ENCODE measurements at places on chromosomes 7 and 10.

DNA sequence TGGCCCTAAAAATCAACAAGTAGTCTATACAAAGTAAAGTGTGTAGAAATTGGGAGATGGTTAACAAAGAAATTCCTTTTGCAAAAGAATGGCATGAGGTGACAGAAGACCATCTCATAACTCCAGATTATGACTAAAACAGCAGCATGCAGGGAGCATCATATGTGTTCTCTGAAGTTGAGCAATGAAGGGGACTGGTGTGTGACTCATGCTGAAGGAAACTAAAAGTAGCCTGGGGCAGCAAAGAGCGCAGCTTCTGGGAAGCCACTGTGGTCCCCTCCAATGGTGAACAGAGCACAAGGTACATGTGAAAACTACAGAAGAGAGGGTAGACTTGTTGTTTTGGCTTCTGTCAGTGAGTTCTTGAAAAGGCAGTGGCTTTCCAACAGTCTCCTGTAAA, 133.4 kb downstream of the MACC1 start:
- DNase-seq: no peak
- H3K27me3 ChIP-seq: no peaks in the 10 kb centered on the region
- H3K27ac ChIP-seq: no peak overlapping the region

- no peak for DNase-seq
- peaks cover 47% of the 10 kb centered on the region for H3K36me3 ChIP-seq
- no peak overlapping the region for H3K27ac ChIP-seq
- no peak overlapping the region for H3K4me3 ChIP-seq
Measured at GRCh38 chr7:101496017-101496416, 133.1 kb downstream of the MYL10 start.

DNA sequence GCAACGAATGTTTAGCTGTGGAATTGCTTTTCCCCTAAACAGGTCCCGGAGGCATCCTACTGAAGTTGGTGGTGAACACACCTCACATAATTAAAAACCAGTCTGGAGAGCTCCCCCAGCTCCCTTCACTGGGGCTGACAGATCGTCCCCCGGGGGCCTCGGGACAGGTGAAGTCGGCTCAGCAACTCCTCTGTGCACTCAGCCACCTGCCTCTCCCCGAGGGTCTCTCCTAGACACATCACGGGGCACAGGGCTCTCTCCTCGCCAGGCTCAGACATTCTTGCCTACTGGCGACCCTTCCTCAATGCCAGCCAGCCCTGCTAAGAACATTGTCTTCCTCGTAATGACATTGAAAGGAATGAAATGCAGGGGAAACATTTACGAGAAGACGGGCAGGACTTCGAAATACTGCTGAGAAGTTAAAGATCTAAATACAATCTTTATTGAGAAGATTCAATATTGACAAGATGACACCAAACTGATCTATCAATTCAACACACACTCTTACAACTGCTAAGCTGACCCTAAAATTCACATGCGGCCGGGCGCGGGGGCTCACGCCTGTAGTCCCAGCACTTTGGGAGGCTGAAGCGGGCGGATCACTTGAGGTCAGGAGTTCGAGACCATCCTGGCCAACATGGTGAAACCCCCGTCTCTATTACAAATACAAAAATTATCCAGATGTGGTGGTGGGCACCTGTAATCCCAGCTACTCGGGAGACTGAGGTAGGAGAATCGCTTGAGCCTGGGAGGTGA, 88.1 kb upstream of the DNAAF5 start:
- H3K36me3 ChIP-seq: peaks cover 21% of the 10 kb centered on the region
- no peak overlapping the region for H3K4me3 ChIP-seq
- no peak for DNase-seq
- H3K4me1 ChIP-seq: no peaks in the 10 kb centered on the region

DNA sequence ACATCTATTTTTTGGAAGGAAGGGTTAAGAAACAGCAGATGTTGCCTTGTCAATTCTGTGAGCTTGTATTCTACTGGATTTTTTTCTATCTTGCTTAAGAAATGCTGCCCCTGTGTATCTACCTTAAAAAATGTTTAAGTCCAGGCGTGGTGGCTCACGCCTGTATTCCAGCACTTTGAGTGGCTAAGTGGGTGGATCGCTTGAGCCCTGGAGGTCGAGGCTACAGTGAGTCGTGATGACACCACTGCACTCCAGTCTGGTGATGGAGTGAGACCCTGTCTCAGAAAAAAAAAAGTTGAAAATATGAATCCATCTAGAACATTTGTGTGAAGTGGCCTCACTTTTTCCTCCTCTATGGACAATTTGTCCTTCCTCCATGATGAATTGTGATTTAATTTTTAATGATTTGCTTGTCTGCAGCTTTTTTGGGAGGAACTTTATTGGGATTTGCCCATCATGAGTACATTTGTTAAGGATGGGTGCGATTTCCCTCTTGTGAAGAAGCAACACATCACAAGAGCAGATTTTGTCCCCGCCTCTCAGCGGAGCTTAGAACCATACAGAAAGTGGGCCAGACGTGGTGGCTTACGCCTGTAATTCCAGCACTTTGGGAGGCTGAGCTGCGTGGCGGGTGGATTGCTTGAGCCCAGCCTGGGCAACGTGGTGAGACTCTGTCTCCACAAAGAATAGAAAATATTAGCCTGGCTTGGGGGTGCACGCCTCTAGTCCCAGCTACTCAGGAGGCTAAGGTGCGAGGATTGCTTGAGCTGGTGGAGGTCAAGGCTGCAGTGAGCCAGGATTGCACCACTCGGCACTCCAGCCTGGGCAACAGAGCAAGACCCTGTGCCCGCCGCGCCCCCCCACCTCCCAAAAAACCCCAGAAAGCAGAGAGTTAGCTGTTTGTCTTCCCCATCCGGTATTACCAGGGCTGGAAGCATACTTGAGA, 57.7 kb downstream of the DNAJB6 start:
- peaks cover 53% of the 10 kb centered on the region for H3K36me3 ChIP-seq
- no peak for DNase-seq
- no peaks in the 10 kb centered on the region for H3K27me3 ChIP-seq
- peaks cover 19% of the 10 kb centered on the region for H3K4me1 ChIP-seq
- H3K27ac ChIP-seq: peak overlapping the region; percentile 54

DNA sequence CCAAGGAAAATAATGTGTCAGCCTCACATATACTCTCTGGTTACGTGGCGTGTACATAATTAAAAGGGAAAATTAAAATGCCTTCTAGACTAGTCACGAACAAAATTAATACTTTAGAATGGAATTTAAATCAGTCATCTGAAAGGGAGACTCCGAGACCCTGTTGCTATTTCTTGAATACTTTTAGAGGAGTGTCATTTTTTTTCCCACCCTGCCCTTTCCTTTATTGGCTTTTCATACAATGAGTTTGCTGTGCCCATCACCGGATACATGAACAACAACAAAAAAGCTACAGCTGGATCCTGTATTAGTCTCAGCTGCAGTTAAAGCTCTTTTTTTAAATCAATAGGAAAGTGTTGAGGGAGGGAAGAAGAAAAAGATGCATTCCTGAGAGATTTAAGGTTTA, 20.1 kb downstream of the CYTH3 start:
- no peak for DNase-seq
- H3K36me3 ChIP-seq: no peaks in the 10 kb centered on the region
- H3K27ac ChIP-seq: no peak overlapping the region
- peaks cover 59% of the 10 kb centered on the region for H3K4me1 ChIP-seq
- H3K4me3 ChIP-seq: no peak overlapping the region
- no peaks in the 10 kb centered on the region for H3K27me3 ChIP-seq

DNA sequence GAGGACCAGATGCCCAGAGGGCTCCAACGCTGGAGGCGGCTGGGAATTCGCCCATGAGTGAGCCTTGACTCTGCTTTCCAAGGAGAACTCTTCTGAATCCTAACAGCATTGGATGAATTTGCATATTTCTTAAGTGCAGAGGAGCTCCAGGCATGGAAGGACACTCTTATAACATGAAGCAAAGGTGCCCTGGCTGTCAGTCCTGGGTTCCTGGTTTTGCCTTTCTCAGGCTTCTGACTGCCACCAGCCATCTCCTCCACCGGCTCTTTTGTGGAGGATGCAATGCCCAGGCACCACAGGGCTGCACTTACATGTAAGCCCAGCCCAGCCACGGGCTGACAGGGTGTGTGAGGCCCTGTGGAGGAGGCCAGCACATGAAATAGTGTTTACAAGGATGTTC, 8.2 kb downstream of the CLRN3 start:
- no peak overlapping the region for H3K27ac ChIP-seq
- H3K36me3 ChIP-seq: no peaks in the 10 kb centered on the region
- no peak for DNase-seq
- H3K27me3 ChIP-seq: peaks cover 26% of the 10 kb centered on the region
- H3K4me1 ChIP-seq: peaks cover 5% of the 10 kb centered on the region

DNA sequence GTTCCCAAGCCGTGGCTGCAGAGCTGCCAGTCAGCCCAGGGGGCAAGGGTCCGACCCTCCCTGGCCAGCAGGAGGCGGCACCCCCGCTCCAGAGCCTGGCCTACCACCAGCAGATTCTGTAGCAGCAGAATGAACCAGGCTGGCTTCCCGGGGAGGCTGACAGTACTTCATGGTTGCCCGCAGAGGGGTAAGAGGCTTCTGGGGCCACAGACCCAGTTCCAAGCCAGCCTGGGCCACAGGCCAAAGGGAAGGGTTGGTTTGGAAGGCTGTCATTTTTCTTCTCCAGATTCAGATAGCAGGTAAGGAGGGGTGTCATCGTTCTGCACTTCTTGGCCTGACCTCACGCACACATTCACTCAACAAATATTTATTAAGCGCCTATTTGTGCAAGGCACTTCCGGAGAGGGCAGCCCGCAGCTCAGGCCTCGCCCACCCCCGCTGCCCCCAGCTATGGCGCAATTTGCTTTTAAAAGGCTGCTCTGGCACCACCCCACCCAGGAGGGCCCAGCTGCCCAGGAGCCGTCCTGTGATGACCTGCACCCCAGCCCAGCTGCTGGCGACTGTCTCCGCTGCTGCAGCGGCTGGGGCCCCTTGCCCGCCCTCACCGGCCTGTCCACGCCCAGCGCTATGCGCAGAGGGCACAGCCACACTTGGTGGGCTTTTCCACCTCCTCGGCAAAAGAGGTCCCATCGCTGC, 168.5 kb downstream of the LCOR start:
- peaks cover 8% of the 10 kb centered on the region for H3K4me1 ChIP-seq
- no peak for DNase-seq
- H3K27me3 ChIP-seq: no peaks in the 10 kb centered on the region
- H3K4me3 ChIP-seq: no peak overlapping the region
- H3K36me3 ChIP-seq: no peaks in the 10 kb centered on the region
- no peak overlapping the region for H3K27ac ChIP-seq

GRCh38 chr7:136470179-136470578, 398.3 kb upstream of the CHRM2 start:
- peaks cover 12% of the 10 kb centered on the region for H3K36me3 ChIP-seq
- H3K4me3 ChIP-seq: no peak overlapping the region
- no peak for DNase-seq
- no peaks in the 10 kb centered on the region for H3K27me3 ChIP-seq
- no peak overlapping the region for H3K27ac ChIP-seq

- H3K4me3 ChIP-seq: no peak overlapping the region
- no peaks in the 10 kb centered on the region for H3K36me3 ChIP-seq
- H3K27ac ChIP-seq: no peak overlapping the region
- H3K27me3 ChIP-seq: no peaks in the 10 kb centered on the region
- no peaks in the 10 kb centered on the region for H3K4me1 ChIP-seq
Measured at GRCh38 chr7:115123441-115123840, 201.5 kb downstream of the MDFIC start.

GRCh38 chr10:14435976-14436632, 105.4 kb upstream of the FRMD4A start:
- no peak for DNase-seq
- H3K36me3 ChIP-seq: no peaks in the 10 kb centered on the region
- H3K4me3 ChIP-seq: no peak overlapping the region
- no peak overlapping the region for H3K27ac ChIP-seq

GRCh38 chr7:150420987-150421674, 29.3 kb upstream of the GIMAP8 start:
- no peak overlapping the region for H3K4me3 ChIP-seq
- H3K27me3 ChIP-seq: peaks cover 15% of the 10 kb centered on the region
- H3K36me3 ChIP-seq: no peaks in the 10 kb centered on the region
- peaks cover 15% of the 10 kb centered on the region for H3K4me1 ChIP-seq
- no peak overlapping the region for H3K27ac ChIP-seq

GRCh38 chr10:36779238-36779846, 346.1 kb upstream of the ANKRD30A start:
- H3K27me3 ChIP-seq: peaks cover 1% of the 10 kb centered on the region
- H3K36me3 ChIP-seq: no peaks in the 10 kb centered on the region

GRCh38 chr7:135238112-135238744, 4.6 kb downstream of the STRA8 start:
- H3K27ac ChIP-seq: no peak overlapping the region
- peaks cover 23% of the 10 kb centered on the region for H3K4me1 ChIP-seq
- peaks cover 8% of the 10 kb centered on the region for H3K27me3 ChIP-seq

- H3K27ac ChIP-seq: no peak overlapping the region
- no peaks in the 10 kb centered on the region for H3K4me1 ChIP-seq
- no peak overlapping the region for H3K4me3 ChIP-seq
- H3K36me3 ChIP-seq: peaks cover 24% of the 10 kb centered on the region
- no peaks in the 10 kb centered on the region for H3K27me3 ChIP-seq
Measured at GRCh38 chr7:76056241-76056640, 8.3 kb downstream of the MDH2 start.

DNA sequence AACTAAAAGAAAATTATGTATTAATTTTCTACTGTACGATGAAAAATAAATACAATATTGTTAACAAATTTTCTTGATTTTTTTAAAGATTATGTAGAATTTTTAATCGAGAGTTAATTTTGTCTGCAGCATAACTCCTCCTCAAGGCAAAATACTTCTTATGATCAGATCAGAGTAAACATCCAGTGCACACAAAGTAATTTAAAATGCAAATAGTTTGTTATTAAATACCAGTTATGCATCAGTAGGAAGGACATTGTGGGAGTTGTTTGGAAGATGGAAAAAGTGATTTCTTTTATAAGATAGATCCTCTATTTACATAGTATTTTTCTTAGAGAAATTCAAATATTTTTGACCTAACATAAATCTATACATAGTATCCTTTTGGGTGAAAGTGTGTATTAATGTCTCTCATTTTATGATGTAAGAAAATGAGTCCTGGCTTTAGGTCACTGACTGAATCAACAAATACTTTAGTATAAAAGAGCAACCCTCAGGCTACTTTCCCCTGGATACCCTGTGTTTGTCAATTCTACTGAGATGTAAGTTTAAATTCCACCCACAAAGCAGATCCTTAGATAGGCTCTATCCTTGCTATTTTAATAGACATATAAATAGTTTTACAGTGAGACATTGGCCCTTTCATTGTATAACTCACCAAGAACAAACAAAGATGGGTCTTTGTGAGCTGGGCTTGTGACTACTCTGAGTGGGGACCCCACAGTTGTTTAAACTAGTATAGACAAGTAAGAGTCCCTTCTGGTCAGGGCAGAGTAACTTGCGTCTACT, 1133.7 kb downstream of the GATA3 start:
- peaks cover 15% of the 10 kb centered on the region for H3K27me3 ChIP-seq
- no peaks in the 10 kb centered on the region for H3K4me1 ChIP-seq
